ENCODE measurements at places on chromosomes 4 and X.

DNA sequence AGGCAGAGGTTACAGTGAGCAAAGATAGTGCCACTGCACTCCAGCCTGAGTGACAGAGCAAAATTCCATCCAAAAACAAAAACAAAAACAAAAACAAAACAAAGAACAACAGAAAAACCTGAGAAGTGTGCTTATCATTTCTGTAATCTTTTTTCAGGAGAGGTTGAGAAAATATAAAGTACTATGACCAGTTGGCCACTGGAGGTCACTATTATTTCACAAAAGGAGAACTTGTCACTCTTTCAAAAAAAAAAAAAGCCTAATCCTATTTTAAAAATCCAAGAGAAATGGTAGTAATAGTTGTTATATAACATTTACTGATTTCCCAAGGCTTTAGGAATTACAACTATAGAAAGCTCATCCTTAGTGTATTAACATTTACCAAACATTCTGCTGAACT lies 24.9 kb upstream of the RNF150 start:
- DNase-seq, result no peak

- DNase-seq, result no peak
Measured at GRCh38 chr4:38281371-38282071, 321.3 kb downstream of the PTTG2 start.

DNA sequence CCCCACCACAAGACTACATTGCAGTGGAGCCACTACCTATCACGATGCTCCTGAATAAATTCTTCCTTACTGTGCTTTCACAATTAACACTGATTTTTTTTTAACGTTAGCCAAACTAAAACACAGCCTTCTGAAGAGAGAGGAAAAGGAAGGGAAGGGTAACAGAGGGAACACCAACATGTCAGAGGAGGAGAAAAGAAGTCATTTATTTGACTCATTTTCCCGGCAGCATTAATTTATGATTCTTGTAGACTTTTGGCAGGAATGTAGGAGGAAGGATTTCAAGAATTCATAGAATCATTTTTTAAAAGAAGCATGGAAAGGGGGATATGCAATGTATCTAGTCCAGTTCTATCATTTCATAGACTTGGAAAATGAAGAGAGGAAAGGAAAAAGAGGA lies 74.3 kb upstream of the IQCM start:
- no peak for DNase-seq

- DNase-seq, result no peak
Measured at GRCh38 chrX:905848-906566, 275.4 kb downstream of the SHOX start.

GRCh38 chrX:74514384-74514783 lies 93.1 kb downstream of the SLC16A2 start:
- DNase-seq, result no peak

GRCh38 chr4:147683188-147683591 lies 773 bp downstream of the PRMT9 start:
- no peak for DNase-seq

GRCh38 chr4:75654905-75655304 lies 18.3 kb downstream of the G3BP2 start:
- DNase-seq, result no peak
